CD4-positive, alpha-beta memory T cell (primary cell): ENCODE measurements at places on chromosomes 7 and 10. TPM values are rescaled to one million over a fixed set of nuclear protein-coding genes. Genes with fewer than 3 reads are reported as not detected.

DNA sequence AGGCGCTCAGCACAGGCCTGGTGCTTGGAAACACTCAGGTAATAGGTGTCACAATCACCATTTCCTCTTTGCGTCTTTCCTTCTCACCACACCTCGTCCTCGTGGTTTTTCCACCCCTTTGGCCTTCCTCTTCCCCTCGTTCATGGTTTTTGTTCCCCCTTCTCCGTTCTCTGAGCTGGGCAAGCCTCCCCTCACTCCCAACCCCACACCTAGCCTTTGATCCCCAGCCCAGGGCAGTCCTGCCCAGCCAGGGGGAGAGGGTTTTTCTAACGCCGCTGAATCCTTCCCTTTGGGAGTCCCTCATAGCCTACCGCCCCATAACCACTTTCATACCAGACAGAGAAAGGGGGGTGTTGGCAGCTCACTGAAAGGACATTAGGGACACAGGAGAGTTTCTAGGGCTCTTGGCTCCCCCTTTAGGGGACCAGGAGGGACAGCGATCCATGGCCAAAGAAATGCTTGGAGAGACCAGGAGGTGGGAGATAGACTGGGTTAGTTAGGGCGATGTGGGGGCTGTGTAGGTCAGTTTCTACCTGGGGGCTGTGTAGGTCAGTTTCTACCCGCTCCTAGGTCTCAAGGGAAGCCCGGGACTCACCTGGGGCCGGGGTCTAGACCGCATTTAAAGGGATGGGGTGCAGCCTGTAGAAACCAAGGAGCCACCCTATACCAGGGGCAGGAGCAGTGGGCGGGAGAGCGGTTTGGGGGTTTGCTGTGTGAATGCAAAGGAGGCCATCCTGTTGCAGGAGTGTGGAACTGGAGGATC lies 1.4 kb downstream of the EPHB4 start:
- no peak overlapping the region for H3K27ac ChIP-seq
- no peak overlapping the region for H3K4me3 ChIP-seq
- peaks cover 13% of the 10 kb centered on the region for H3K4me1 ChIP-seq
- no peak for DNase-seq
- H3K27me3 ChIP-seq: peaks cover 4% of the 10 kb centered on the region

GRCh38 chr10:86757113-86757972 lies 924 bp downstream of the BMPR1A start:
- no peak for DNase-seq
- no peaks in the 10 kb centered on the region for H3K27me3 ChIP-seq
- H3K4me1 ChIP-seq: peaks cover 24% of the 10 kb centered on the region

GRCh38 chr7:100687261-100687660 lies 6.8 kb downstream of the GIGYF1 start:
- H3K4me3 ChIP-seq: no peak overlapping the region
- H3K27me3 ChIP-seq: no peaks in the 10 kb centered on the region
- peaks cover 52% of the 10 kb centered on the region for H3K36me3 ChIP-seq

CDHR1 gene
- not detected for polyA plus RNA-seq

- H3K4me3 ChIP-seq: no peak overlapping the region
- no peak for DNase-seq
- no peaks in the 10 kb centered on the region for H3K36me3 ChIP-seq
Observed at GRCh38 chr10:75611172-75611992, 180.0 kb downstream of the LRMDA start.

GRCh38 chr10:77989081-77989724 lies 40.1 kb downstream of the POLR3A start:
- no peak overlapping the region for H3K27ac ChIP-seq
- H3K4me1 ChIP-seq: no peaks in the 10 kb centered on the region
- H3K36me3 ChIP-seq: peaks cover 74% of the 10 kb centered on the region
- H3K27me3 ChIP-seq: no peaks in the 10 kb centered on the region
- no peak overlapping the region for H3K4me3 ChIP-seq

DNA sequence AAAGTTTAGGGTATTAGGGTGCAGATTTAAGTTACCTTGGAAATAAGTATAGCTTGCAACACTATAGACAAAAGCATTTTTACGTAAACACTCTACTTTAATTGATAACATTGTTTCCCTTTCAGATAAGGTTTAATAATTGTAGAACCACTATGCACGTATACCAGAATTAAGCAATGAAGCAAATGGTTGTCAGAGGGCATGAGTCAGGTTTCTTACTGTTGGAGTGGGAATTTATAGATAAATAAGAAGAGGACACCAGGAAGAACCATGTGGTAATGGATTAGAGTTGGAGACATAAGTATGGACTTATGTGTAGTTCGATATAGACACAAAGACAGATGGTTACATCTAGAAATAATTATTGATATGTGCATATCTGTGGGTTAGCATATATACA lies 355.6 kb downstream of the ETV1 start:
- H3K4me1 ChIP-seq: no peaks in the 10 kb centered on the region
- no peak overlapping the region for H3K4me3 ChIP-seq
- no peak for DNase-seq
- H3K36me3 ChIP-seq: no peaks in the 10 kb centered on the region

GRCh38 chr10:49408519-49409306 lies 12.8 kb upstream of the DRGX start:
- H3K36me3 ChIP-seq: no peaks in the 10 kb centered on the region
- no peak for DNase-seq
- H3K4me1 ChIP-seq: no peaks in the 10 kb centered on the region
- H3K27me3 ChIP-seq: no peaks in the 10 kb centered on the region
- no peak overlapping the region for H3K4me3 ChIP-seq
